Activated CD8-positive, alpha-beta memory T cell treated with anti-CD3 and anti-CD28 coated beads, Interleukin-2, amount 50 U/mL, for 4 hours (primary cell): ENCODE measurements at places on chromosomes 1 and 21.

DNA sequence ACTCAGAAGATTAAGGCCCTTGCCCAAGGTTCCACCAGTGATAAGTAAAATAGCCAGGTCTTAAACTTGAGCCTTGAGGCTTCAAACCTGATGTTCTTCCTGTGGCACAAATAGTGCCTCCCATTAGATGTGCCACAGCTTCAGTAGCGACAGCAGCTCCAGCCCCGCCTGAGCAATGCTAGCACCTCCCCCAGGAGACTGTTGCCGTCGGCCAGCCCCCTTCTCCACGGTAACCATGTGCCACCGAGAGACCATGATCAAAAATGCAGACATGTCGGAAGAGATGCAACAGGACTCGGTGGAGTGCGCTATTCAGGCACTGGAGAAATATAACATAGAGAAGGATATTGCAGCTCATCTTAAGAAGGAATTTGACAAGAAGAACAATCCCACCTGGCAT, 32.2 kb downstream of the KLHDC7A start:
- DNase-seq = no peak

DNA sequence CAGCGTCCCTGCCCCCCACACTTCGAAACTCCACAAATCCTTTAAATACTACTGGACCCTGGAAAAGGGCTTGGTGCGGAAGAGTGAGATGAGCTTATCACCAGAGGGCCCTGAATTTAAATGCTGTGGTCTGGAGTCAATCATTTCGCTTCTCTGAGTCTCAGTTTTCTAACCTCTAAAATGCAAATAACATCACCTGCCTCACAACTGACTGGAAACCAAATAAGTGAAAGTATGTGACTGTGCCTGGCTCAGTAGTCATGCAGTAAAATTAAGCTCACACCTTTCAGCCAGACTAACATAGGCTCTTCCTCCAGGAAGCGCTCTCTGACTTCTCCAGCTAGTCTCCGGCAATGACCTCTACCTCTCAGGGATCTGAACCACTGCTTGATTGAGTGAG, 4.2 kb downstream of the GJA4 start:
- no peak for DNase-seq

GRCh38 chr1:40845895-40846294, 16.3 kb downstream of the CITED4 start:
- DNase-seq = no peak

DNA sequence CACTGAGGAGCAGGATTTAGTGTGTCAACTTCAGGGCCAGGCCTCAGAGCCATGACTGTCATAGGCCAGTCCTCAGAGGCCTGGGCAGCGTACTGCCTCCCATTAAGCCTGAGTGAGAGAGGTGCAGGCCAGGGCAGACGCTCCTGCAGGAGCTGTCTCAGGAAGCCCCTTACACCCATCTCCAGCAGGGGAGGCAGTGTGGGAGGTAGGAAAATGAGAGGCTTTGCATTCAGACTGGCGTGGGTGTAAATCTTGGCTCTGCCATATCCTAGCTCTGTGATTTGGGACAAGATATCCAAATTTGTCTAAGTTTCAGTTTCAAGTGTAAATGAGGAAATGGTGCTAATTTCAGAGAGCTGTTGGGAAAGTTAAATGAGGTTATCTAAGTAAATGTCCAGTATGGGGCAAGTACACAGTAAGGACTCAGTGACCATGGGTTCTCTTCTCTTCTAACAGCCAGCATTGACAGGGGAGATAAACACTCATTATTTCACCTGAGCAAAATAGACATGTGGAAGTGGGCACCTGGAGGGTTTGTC, 184.1 kb downstream of the ZSCAN20 start:
- DNase-seq = no peak

- DNase-seq = peak; percentile 24
Observed at GRCh38 chr1:211355873-211356272, 29.2 kb downstream of the TRAF5 start.

GRCh38 chr1:154808909-154809262, 61.2 kb downstream of the KCNN3 start:
- no peak for DNase-seq

GRCh38 chr1:117113199-117113598, 8.3 kb downstream of the TRIM45 start:
- DNase-seq = no peak

DNA sequence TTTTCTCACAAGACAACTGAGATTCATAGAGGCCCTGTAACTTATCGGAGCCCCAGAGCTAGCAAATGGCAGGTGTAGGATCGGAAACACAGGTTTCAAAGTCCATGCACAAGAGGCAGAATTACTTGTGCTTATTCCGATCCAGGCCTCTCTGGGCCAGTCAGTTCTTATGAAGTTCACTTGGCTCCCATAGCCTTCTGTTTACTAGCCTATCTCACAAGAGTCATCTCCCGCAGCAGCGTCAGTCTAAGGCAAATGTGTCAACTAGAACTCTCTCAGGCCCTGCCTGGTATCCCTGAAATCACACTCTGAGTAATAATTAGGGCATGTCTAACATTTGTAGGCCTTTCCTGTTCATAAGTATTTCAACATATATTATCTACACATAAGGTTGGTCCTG, 43.3 kb downstream of the PHC2 start:
- DNase-seq = no peak

GRCh38 chr21:44058652-44058964, 46.5 kb downstream of the TRAPPC10 start:
- no peak for DNase-seq

GRCh38 chr1:54163051-54163450, 10.3 kb upstream of the CDCP2 start:
- DNase-seq = no peak

DNA sequence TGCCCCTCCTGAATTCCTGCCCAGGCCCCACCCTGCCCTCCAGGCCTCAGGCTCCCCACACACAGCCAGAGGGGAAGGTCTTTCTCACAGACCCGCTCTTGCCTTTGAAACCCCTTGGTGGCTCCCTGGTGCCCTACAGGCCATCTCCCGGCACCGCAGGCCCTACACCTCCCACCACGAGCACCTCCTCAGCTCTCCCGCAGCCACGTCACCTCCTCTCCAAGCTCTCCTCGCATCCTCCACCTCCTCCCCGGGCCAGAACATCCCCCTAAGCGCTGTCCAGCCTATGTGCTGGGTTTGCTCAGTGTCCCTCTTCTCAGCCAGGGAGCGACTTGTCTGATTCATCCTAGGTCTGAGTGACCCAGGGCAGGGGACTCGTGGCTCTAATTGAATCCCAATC, 66.4 kb downstream of the DMRTB1 start:
- DNase-seq = no peak

- no peak for DNase-seq
Observed at GRCh38 chr1:3482378-3482849, 27.9 kb downstream of the ARHGEF16 start.

- no peak for DNase-seq
Observed at GRCh38 chr1:66938613-66939012, 13.8 kb downstream of the MIER1 start.

- no peak for DNase-seq
Observed at GRCh38 chr1:214475746-214476145, 75.7 kb downstream of the PTPN14 start.

GRCh38 chr1:203655671-203656070, 29.0 kb downstream of the ATP2B4 start:
- no peak for DNase-seq

DNA sequence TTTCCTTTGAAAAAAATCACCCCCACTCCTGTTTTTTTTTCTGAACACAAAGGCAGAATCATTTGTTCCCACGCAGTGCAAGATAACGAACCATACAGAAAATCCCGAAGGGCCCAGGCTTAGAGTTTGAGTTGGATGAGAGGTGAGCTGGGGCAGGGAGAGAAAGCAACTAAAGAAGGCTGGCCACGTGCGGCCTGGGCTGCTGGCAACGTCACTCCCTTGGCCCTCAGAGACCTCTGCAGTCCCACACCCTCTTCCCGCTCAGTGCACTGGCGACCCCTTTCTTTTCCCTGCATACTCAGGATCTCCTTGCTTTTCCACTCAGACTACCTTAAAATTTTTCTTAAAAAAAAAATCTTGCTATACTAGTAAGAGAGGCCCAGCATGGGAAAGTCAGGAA, 28.2 kb upstream of the CRNN start:
- no peak for DNase-seq

GRCh38 chr1:58045094-58045705, 501.3 kb downstream of the OMA1 start:
- DNase-seq = no peak

GRCh38 chr1:246891105-246891504, 40.6 kb downstream of the AHCTF1 start:
- DNase-seq = no peak

- DNase-seq = no peak
Observed at GRCh38 chr21:38439957-38440356, 58.3 kb downstream of the ERG start.

DNA sequence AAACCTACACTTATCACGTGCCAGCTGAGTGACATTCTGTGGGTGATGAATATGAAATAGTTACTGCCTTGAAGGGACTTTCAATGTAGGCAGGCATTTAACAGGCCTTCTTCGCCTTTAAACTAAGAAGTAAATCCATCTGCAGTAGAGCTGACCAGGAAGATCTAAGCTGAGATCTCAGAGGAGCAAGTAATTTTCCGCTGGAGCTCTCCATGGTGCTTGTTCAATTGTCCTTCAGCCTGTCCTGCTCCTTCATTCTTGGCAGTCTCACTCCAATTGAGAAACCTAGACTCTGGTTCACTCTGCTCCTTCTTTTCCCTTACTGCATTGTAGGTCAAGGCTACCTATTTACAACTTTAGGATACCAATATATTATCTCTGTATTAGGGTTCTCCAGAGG, 183.5 kb downstream of the HMCN1 start:
- DNase-seq = no peak

DNA sequence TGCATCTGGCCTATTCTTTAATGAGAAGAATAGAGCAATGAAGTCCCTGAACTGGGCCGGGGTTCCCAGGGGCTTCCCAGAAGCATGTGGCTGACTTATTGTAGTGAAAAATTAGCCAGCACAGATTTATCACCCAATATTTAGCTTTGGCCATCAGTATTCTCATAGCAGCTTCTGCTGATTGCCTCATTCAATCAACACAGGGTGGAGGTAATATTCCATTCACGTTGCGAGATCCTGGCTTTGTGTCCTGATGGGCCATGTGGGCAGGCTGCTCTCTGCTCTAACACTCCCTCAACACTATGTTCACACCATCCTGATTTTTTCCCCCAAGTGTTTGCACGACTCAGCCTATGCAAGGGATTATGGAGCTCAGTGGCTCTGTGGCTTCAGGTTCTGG, 21.5 kb upstream of the LAMTOR5 start:
- DNase-seq = no peak

DNA sequence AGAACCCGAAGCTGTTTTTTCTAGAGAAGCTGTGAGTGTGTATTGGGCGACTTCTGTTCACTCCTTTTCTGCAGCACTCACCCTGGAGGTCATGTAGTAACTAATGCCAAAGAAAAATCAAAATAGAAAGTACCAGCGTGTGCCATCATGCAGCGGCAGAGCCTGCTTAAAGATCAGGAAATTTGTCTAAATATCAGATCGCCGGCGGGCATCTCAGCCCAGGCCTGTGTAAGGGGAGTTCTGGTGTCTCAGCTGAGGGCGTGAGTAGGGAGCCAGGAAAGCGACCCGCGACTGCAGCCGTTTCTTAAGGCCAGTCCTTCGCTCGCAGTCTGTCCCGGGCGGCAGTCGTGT, 768 bp downstream of the EDARADD start:
- no peak for DNase-seq

DNA sequence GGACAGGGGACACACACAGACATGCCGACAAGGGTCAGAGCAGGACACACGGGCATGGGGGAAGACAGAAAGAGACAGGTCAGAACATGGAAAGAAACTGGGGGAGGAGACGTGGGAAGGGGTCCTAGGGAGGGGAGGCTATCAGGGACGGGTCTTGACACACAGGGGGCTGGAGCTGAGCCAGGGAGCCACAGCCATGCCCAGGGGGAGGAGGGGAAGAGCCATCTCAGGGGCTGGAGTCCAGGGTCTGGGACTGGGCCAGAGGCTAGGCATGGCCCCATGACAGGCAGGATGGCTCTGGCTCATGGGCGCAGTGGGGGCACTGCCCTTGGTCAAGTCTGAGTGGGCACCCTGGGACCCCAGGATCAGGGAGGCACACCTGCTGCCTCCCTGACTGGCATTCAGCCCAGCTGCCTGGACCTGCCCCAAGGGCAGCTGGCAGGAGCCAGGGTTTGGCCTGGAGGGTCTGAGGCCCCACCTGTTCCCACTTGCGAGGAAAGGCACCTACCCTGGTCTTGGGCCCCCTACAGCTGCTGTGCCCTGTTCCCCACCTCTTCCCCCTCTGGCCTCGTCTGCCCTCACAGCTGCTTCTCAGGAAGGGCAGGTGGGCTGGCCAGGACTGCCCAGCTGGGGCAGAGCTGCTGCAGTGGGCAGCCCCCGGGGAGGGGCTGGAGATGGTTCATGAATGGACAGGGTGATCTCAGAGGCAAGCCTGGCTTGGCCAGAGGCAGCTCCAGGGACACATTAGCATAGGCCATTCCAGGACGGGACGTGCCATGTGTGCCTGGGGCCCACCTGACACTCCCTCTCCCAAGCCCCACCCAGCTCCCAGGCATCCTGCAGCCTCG, 42.9 kb downstream of the HSPG2 start:
- no peak for DNase-seq

DNA sequence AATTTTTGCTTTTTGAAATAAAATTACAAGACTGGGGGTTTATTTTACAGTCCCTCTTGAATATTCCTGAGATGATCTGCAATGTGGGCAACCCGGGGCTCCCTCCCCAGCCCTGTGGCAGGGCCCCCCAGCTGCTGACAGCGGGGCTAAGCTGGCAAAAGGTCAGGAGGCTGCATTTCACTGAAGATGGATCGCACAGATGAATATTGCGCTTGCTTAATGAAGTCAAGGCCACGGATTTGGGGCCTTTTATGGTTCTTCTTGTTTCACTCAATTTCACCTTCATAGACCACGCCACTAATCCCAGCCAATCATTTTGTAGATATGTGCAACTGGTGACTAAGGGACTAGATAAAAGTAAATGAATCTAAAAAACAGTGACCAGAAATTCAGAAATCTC, 50.8 kb upstream of the SLC22A15 start:
- DNase-seq = no peak

GRCh38 chr1:159980786-159981185, 26.7 kb upstream of the SLAMF9 start:
- DNase-seq = no peak

- DNase-seq = no peak
Observed at GRCh38 chr1:234276151-234276788, 97.0 kb upstream of the COA6 start.

DNA sequence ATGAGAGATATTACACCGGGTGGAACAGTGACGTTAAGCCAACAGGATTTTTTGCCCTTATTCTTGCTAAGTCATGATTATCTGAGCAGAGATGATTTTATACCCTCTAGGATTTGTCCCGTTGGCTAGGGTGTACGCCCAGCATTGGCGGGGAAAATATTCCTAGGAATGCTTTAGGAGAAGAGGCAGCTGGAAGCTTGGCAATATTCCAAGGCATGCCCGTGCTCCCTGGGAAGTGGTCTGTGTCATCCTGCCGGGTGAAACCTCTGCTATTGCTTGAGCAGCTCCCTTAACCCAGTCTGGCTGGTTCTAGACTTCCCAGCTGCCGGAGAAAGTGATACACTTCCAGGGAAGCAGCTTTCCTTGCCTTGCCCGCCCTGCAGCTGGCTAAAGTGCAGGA, 16.2 kb downstream of the CHRNB2 start:
- no peak for DNase-seq

- DNase-seq = no peak
Observed at GRCh38 chr1:34780528-34780927, 486 bp upstream of the GJB3 start.
